HepG2 (cell line): ENCODE measurements at places on chromosomes 5 and 9. TPM values are rescaled to one million over a fixed set of nuclear protein-coding genes. Genes with fewer than 3 reads are reported as not detected.

DNA sequence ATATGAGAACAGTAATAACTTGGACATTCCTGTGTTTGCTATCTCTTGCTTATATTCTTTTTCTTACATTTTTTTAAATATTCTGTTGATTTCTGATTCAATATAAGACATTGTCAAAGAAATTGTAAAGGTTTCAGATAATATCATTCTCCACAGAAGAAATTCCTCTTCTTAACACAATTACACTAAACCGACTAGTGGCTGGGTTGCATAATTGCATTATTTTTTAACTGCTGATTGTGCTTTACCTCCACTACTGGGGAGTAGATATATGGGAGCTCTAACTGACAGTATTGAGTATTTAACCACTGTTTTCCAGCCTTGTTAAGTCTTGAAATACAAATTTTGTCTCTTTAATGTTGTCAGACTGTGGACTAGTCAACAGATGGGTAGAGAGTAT is 723.8 kb upstream of the EDIL3 start:
- no peak overlapping the region for H3K4me3 ChIP-seq
- no peaks in the 10 kb centered on the region for H3K4me1 ChIP-seq
- no peaks in the 10 kb centered on the region for H3K36me3 ChIP-seq
- H3K27me3 ChIP-seq, result no peaks in the 10 kb centered on the region
- H3K27ac ChIP-seq, result no peak overlapping the region
- no peak for DNase-seq

PCDHA1 gene
- total RNA-seq, result not detected in 2 replicates

DNA sequence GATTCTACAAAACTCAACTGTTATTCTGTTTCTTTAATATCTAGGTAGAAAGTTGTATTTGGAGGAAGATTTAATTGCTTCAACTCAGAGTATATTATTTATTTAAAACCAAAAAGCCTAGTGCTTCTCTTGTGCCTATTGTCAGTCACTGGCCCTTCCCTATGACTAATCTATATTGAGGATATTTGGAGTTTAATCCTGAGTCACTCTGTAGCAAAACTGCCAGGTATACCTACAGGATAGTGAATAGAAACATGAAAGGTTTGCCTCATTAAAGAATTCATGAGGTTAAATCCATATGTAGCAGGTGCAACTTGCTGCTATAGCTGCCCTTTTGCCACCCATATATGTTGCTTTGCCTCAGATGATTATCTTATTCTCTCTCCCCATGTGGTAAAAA is 15.1 kb downstream of the PLK2 start:
- H3K4me3 ChIP-seq, result no peak overlapping the region
- no peak overlapping the region for H3K27ac ChIP-seq
- H3K36me3 ChIP-seq, result no peaks in the 10 kb centered on the region

PCDHB9 gene
- 0.18 TPM in 1 of 2 replicates, not detected in the other for total RNA-seq

GRCh38 chr9:83992407-83992806 is 11.8 kb downstream of the RMI1 start:
- no peak overlapping the region for H3K4me3 ChIP-seq
- H3K27ac ChIP-seq, result peak overlapping the region; percentile 61
- no peaks in the 10 kb centered on the region for H3K36me3 ChIP-seq

GRCh38 chr9:37028420-37029031 is 5.5 kb downstream of the PAX5 start:
- no peaks in the 10 kb centered on the region for H3K36me3 ChIP-seq
- H3K27me3 ChIP-seq, result peaks cover 91% of the 10 kb centered on the region
- no peaks in the 10 kb centered on the region for H3K4me1 ChIP-seq
- no peak overlapping the region for H3K4me3 ChIP-seq
- no peak for DNase-seq

HK3 gene
- not detected in 2 replicates for total RNA-seq

TEK gene
- total RNA-seq, result not detected in 2 replicates

CD14 gene
- total RNA-seq, result 0.70 and 1.7 TPM in 2 replicates

- H3K4me1 ChIP-seq, result no peaks in the 10 kb centered on the region
- no peaks in the 10 kb centered on the region for H3K36me3 ChIP-seq
- H3K4me3 ChIP-seq, result no peak overlapping the region
- no peak for DNase-seq
- H3K27me3 ChIP-seq, result no peaks in the 10 kb centered on the region
- no peak overlapping the region for H3K27ac ChIP-seq
Observed at GRCh38 chr5:125093776-125094175, 347.3 kb upstream of the ZNF608 start.
